Cortex of kidney (tissue), 1 donor: ENCODE measurements at places on chromosomes 6 and 20.

DNA sequence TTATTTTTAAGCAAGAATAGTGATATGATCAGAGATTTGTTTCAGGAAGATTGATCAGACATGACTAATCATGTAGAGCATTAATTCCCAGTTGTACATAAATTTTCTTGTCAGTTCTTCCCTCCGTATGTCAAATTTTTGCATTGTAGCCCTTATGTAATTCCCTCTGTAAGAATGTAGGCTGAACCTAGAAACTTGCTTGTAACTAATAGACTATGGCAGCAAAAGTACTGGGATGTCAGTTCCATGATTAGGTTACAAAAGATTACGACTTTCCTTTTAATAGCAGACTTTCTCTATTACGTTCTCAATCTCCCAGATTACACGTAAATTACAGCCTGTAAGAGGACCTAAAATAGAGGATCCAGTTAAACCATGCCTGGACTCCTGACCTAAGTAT, 79.4 kb upstream of the EPHA7 start:
- no peak for DNase-seq

GRCh38 chr20:36082315-36082915, 72.1 kb upstream of the EPB41L1 start:
- DNase-seq: no peak

GRCh38 chr20:416950-417800, 9.1 kb downstream of the RBCK1 start:
- DNase-seq: no peak

DNA sequence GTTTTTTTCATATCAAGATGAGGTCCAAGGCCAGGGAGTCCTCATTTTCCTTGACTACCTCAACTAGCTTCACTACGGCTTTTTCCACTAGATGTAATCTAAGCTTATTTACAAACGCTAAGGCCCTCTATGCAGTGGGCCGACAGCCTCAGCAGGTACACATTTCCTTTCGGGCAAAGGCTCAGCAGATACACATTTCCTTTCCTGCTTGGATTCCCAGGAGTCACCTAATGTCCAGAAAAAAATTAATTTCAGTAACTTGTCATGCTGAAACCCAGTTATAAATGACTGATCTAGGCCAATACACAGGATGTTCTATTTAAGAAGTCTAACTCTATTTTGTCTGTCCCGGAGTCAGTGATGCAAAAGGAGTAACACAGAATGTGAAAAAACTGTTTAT, 7.2 kb upstream of the KIAA0408 start:
- no peak for DNase-seq

- no peak for DNase-seq
Measured at GRCh38 chr20:25317351-25318075, 69.6 kb downstream of the PYGB start.

DNA sequence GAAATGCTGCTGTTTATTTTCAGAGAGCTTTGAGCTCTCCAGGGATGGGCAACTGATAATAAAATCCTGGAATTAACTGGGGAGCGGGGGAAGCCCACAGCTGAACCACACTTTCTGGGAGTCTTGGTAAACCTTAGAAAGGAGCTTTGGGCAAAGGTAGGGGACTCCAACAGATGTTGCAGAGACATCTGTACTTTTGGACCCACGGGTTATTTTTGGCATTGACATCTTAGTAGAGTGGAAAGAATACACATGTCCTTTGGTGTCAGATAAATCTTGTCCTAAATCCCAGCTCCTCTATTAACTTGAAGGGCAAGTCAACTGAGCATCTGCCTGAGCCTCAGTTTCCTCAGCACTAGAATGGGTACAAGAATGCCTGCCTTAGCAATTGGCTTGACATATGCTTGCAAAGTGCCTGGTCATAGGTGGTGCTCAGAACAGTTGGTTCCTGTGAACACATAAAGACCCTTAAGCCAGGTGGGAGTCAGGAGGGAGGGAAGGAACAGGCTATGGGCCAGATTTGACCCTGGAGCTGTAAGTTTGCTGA, 5.8 kb downstream of the SLC22A3 start:
- DNase-seq: no peak

DNA sequence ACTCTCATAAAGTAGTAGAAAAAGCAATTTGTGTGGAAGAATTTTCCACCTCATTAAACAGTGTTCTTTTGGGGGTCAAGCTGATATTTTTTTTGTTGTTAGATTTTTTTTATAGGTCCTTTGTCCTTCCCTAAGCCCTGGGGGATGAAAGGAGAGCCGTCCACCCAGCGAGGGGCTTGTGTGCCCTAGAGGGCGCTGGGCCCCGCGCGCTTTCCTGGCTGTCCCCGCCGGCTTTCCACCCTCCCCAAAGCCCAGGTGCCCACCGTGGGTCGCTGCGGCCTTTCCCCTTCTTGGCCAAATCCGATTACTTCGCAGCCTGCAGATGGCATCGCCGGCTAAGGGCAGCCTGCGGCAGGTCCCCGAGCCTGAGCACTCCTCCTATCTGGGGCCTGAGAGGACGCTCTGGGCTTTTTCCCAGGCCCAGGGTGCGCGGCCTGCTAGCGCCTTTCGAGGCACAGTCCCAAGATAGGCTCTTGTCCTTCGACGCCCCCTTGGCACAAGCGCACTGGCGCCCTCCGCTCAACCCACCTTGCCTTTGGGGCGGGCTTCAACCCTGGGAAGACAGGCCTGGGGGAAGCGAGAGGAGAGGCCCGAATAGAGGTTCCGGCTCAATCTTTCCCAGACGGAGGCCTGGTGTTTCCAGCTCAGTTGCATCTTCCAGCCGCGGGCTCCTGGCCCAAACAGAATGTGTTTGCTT, 33.6 kb downstream of the TFAP2A start:
- no peak for DNase-seq

DNA sequence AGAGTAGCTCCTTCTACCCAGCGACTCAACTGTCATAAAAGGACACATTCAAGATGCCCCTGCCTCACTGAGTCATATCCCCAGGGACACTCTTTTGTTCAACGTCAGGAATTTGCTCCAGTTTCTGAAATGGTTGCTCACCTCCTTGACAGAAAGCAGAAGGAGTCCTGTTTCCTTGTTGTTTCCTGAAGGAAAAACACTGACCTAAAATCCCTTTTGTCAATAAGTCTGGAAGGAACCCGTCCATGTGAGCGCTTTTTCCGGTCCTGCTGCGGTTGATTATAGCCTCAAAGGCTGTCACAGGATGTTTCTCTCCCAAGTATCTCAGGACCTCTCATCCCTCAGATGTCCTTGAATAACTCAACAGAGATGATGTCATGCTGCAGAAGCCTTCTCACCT, 113.6 kb upstream of the PLEKHG1 start:
- no peak for DNase-seq

DNA sequence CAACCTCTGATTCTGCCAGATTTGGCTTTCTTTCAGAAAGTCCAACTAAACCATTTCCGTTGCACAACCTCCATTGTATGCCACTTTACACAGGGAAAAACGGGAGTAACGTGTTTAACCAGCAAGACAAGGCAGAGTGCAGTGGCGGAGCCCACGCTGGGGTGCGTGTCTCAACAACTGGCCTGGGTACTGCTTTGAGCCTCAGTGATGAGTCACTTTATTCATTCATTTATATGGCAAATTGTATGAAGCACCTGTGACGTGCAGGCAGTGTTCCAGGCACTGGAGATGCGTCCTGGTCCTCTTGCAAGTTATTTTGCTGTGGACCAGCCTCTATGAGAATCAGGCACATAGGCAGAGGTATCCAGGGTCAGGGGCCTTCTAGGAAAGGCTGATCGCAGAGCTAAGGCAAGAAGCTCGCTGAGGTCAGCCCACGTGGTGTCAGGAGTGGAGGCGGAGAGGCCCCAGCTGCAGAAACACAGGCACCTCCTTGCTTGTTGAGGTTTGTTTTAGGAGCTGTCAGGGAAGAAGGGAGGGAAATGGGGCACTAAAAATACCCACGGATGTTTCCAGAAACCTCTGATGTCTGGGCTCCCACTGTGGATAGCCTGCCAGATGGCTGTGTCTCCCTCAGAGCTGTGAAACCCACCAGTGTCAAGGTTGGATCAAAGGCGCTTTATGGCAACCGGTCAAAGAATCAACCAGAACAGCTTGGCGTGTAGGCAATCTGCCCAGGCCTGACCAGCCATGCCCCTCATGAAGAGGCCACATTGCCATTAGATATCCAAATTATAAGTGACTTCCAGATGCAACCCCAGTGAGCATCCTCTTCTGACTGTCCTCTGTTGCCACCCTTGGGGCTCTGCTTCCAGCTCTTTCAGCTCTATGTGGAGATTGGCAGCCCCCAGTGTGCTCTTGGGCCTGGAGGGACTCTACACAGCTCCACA, 157.2 kb downstream of the CD83 start:
- no peak for DNase-seq

DNA sequence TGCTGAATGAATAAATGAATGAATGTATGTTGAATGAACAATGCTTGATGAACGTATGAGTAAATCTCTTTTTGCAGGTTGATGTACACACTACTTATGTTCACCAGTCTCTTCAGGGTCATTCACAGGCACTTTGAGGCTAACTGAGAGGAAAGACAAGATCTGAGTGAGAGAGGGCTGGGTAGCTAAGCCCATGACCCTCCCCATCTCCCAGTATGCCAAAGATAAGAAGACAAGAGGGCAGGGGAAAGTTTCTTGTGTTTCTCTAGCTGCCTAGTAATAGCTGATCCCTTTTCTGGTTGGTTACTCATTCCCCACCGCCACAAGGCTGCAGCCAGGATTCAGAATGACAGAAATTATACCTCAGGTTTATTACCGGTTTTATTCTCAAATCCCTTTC, 90.7 kb downstream of the CEP57L1 start:
- DNase-seq: no peak

DNA sequence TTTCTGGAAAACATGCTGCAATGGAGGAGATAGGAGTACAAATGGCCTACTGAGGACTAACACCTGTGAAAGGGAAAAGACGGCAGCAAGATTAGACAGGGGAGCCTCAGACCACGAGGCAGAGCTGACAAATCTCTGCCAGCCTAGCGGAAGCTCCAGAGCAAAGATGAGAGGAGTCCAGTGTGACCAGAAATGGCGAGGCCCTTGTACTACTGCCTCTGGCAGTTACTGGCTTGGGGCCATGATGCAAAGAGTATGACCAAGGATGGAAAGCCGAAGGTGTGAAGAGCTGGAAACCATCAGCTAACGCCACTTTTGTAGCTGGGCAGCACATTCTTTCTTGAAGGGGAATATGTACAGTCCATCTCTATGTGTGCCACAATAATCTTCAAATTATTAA, 55.4 kb downstream of the RALGAPA2 start:
- DNase-seq: no peak

- DNase-seq: no peak
Measured at GRCh38 chr6:133697185-133697584, 191.7 kb upstream of the TCF21 start.

DNA sequence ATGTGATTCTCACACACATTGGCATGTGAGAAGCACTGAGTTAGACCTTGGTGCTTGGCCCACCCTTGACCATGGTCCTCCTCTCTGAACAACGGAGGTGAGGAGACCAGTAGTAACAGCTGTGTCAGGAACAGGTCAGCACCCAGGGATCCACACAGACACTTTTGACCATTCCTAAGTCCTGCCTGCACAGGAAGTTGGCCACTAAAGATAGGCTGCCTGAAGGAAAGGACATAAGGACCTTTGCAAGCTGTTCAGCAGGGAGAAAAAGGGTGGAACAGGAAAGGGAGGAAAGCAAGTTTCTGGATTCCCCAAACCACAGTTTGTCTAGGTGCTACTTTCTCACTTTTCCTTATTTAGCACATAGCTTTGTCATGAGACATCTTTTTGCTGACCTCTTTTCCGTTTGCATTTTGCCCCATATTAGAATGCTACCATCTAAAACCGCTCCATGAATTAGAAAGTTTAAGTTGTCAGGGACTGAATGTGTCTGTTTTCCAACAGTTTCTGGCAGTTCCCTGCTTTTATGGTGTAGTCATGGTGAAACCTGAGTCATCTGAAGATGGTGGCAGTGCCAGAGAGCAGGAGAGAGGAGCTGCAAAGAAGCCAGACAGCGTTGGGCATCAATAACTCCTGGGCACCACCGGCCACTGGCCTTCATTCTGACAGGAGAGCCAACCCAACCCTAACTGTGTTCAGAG, 1.1 kb upstream of the CD109 start:
- DNase-seq: no peak

- DNase-seq: no peak
Measured at GRCh38 chr20:52143277-52143676, 48.3 kb downstream of the ZFP64 start.

- no peak for DNase-seq
Measured at GRCh38 chr20:62580052-62580451, 62.3 kb upstream of the SLCO4A1 start.

DNA sequence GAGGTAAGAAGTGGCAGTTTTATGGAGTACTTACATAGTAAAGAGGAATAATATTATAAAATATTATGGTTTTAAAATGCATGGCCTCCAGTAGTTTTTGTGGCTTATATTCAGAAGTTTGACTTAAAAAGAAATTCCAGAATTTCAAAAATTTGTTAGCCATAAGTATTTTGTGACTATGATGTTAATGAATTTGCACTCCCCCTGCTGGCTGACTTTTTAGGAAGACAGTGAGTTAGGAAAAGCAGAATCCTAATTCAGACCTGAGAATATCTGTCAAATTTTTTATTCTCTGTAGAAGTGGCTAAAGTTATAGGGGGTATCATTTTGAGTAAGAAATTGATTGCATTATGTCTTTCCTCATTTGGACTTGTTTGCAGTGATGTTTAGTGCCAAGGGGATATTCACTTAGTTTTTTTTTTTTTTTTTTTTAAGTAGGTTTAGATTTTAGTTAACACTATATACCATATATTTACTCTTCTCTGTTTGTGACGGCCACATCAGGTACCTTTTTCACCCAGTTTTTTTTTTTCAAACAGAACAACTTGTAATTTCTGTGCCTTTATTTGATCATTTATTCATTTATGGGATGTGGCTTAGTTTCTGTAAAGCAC, 40.8 kb downstream of the ZFAND3 start:
- no peak for DNase-seq

DNA sequence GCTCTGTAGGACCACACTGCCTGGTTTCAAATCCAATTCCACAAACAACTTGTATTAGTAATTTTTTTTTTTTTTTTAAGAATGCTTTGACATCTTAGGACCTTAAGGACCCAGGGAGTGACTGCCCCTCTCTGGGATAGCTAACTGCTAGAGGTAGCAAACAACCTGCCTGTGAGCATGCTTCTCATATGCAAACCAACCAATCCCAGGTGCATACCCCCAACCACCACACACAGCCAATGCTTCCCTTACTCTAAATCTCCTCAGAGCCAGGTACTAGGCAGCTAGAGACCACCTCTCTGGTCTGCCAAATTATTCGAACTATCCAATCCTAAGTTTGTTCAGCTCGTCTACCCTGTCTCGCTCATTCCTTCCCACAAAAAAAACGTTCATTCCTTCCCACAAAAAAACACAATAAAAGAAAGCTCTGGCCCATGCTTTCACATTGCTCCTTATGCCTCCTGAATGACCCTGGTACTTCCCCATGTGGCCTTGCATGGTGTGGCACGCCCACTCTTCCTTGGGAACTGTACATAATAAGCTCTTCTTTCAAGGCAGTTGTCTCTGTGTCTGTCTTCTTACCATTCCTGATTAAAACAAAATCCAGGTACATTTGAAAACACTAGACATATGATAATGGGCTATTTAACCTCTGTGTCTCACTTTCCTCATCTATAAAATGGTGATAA, 6.4 kb downstream of the SERAC1 start:
- no peak for DNase-seq
